ENCODE measurements at places on chromosomes 4 and X.

DNA sequence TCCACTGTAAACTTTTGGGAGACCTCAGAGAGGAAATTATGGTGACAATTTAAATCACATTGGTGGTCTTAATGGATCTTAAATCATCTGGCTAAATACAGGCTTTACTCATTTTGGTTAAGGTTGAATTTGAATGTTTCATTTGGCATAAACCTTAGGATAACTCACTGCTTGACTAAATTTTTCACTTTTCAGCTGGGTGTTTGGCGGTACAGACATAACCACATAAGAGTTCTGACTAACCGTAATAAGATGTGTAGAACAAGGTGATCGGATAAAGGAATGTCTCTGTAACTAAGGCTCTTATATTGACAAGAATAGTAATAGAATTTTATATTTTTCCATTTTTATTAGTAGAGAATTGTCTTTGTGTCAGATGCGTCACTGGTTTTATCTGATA lies 281.0 kb downstream of the BMPR1B start:
- DNase-seq: no peak

DNA sequence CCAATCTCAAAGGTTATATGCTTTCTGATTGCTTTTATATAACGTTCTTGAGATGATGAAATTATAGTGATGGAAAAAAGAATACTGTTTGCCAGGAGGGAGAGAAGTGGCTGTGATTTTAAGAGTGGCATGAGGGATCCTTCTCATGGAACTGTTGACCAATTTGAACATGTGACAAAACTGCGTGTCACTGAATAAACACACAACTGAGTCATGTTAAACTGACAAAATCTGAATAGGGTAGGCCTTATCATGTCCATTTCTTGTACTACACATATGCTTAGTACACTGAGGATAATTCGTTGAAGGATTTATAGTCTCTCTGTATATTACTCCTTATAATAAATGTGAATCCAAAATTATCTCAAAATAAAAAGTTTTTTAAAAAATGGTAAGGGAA lies 22.2 kb upstream of the HSPA4L start:
- DNase-seq: no peak

GRCh38 chrX:19864736-19865135 lies 22.7 kb downstream of the SH3KBP1 start:
- DNase-seq: no peak

DNA sequence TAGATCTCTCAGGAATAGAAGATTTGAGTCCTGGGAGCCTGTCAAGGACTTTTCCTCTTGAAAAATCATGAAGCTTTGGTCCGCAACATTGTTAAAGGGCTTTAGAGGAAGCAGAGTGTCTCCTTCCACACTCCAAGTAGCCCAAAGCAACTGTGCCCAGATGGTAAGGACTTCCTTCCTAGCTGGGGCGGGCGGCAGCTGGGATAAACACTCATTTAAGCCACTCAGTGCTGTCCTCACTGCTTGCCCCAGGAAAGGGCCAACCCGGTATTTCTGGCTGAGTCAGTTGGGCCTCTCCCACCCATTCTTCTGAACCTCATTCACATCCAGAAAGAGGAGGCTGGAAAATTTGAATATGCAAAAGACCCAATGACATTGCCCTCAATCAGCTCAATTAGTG lies 144.3 kb downstream of the CHIC2 start:
- no peak for DNase-seq

DNA sequence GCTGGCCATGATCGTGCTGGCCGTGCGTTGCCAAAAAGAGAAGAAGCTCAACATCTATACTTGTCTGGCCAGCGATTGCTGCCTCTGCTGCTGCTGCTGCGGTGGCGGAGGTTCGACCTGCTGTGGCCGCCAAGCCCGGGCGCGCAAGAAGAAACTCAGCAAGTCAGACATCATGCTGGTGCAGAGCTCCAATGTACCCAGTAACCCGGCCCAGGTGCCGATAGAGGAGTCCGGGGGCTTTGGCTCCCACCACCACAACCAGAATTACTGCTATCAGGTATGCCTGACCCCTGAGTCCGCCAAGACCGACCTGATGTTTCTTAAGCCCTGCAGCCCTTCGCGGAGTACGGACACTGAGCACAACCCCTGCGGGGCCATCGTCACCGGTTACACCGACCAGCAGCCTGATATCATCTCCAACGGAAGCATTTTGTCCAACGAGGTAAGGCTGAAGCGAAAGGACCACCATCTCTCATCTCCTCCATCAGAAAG lies 3.3 kb downstream of the PCDH10 start:
- peak; percentile 27 for DNase-seq

DNA sequence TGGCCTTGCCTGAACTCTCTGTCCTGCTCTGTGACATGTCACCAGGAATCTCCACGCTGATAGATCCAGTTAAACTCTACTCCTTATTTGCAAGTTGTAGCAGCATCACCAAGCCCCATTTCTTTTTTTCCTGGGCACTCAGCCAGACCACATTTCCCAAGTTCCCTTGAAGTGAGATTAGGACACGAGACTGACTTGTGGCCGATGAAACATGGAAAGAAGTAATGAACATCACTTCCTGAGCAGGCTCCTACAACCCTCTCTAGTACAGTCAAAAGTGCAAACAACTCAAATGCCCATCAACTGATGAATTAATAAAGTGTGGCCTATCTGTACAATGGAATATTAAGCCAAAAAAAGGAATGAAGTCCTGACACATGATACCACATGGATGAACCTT lies 74.6 kb downstream of the MAP3K15 start:
- DNase-seq: peak; percentile 68

GRCh38 chr4:114251020-114251419 lies 271.6 kb upstream of the ARSJ start:
- DNase-seq: no peak

- peak; percentile 99 for DNase-seq
Observed at GRCh38 chr4:118765399-118765798, 70.5 kb downstream of the SEC24D start.

DNA sequence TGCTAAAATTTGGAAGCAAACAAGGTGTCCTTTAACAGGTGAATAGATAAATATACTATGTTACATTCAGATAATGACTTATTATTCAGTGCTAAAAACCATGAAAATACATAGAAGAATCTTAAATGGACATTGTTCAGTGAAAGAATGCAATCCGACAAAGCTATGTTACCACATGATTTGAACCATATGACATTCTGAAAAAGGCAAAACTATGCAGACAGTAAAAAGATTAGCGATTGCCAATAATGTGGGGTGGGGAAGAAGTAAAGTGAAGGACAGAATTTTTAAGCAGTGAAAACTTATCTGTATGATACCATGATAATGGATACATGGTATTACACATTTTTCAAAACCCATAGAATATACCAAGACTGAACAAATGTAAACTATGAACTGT lies 926.9 kb downstream of the FAT4 start:
- DNase-seq: no peak

DNA sequence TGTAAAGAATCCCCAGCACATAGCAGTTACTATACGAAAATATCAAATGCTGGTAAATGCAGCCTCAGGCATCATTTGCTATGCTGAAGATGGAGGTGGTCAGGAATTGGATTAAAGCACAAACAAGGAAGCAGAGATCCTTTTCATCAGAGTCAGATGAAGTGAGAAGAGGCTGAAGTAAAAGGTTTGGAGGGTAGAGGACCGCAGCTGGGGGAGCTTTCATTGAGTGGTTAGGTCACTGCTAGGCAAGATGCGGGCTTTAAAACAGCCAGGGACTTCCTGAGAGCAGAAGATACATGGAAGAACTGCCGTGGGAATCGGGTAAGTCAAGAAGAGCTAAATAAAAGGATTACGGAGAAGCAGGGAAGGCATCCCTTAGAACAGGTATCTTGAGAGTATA lies 351.4 kb downstream of the UNC5C start:
- no peak for DNase-seq

GRCh38 chrX:53262918-53263394 lies 18.4 kb downstream of the IQSEC2 start:
- peak; percentile 57 for DNase-seq

- no peak for DNase-seq
Observed at GRCh38 chr4:87541521-87541920, 12.3 kb upstream of the SPARCL1 start.

DNA sequence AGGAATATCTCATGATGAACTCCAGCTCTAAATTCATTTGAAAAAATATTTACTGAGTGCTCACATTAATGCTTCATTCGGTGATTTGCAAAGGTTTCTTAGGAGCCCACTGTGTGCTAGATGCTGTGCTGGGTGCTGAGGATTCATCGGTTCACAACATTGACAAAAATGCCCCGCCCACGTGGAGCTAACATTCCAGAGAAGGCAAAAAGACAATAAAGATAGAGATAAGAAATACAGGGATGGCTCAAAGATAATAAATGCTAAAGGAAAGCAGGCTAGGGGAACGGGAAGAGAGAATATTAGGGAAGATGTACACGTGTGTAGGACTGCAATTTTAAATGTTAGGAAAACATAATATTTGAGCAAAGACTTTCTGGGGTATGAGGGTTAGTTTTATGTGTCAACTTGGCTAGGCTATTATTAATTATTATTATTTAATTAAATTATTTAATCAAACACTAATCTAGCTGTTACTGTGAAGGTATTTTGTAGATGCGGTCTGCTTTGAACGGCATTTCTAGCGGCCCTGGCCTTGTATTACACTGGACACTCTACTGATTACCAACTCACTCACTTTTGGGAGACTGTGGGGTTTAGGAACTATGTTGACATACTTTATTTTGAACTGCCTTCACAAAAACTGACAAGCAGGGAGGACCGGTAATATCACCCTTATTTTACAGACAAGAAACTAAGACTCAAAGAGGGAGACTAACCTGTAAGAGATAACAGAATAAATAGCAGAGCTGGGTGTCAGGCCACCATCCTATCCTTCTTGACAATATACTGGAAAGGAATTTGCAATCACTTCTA lies 61.9 kb upstream of the IRF2 start:
- no peak for DNase-seq
